Stimulated activated CD4-positive, alpha-beta T cell treated with anti-CD3 and anti-CD28 coated beads, Interleukin-15, amount 100 ng/mL, for 48 hours (primary cell): ENCODE measurements at places on chromosomes 2 and 18.

DNA sequence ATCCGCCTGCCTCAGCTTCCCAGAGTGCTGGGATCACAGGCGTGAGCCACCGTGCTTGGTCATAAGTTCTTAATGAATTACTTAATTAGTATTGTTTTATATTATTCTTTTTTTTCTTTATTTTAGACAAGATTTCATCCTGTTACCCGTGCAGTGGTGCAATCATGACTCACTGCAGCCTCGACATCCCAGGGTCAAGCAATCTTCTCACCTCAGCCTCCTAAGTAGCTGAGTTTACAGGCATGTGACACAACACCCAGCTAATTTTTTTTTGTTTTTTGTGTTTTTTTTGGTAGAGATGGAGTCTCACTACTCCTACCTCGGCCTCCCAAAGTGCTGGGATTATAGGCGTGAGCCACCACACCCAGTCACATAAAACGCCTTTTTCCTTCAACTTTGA lies 17.3 kb downstream of the C2orf42 start:
- no peak for DNase-seq

DNA sequence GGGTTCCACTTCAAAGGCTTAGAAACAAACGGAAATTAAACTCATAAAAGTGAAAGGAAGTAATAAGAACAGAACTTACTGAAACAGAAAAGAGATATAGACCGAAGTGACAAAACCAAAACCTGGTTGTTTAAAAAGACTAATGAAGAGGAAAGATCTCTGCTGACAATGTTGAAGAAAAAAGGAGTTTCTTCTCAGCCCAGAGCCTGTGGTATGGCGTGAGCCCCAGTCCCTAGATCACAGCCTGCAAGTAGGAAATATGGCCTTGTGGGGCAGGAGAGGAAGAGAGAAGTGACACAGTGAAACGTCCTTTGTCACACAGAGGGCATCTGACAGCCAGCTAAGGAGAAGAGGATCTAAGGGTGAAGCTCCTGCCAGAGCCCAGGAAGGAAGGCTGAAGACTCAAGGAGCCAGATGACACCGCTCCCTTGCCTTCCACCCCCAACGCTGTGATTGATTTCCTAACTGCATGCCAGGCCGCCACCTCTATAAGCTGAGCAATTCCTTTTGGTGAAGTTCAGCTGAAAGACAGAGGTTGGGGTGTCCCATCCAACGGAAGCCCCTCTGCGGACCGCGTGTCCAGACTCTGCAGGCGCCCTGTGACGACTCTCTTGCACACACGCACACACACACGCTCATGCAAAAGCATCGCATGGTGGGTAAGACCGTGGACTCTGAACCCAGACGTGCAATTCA lies 141.1 kb downstream of the HDAC4 start:
- no peak for DNase-seq

DNA sequence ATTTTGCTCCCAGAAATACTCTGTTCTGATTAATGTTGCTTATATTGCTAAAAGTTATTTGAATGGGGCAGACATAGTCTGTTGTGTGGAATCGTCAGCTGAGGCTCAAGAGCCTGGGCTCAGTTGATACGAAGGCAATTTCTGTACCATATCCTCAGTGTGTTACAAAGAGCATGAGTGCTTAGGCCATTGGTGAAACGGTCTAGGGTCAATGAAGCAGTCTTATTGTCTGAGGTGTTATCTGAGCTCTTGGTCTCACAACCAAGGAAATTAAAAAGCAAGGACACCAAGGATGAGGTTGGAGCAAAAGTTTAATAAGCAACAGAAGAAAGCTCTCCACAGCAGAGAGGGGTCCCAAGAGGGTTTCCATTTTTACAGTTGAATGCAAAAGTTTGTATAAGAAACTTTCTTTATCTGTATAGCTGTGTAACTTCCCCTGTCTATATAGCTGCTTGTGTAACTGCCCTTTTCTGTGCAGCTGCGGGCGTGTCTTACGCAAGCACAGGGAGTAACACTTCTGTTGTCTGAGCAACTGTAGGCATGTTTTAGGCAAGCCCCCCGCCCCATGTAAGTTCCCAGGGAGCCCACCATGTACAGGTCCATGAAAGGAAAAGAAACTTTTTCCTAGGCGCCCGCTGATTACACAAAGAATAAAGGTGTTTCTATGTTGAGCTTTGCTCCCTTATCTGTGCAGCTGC lies 40.6 kb upstream of the DSC1 start:
- DNase-seq = no peak

GRCh38 chr2:120509991-120510735 lies 164.2 kb downstream of the INHBB start:
- DNase-seq = no peak

DNA sequence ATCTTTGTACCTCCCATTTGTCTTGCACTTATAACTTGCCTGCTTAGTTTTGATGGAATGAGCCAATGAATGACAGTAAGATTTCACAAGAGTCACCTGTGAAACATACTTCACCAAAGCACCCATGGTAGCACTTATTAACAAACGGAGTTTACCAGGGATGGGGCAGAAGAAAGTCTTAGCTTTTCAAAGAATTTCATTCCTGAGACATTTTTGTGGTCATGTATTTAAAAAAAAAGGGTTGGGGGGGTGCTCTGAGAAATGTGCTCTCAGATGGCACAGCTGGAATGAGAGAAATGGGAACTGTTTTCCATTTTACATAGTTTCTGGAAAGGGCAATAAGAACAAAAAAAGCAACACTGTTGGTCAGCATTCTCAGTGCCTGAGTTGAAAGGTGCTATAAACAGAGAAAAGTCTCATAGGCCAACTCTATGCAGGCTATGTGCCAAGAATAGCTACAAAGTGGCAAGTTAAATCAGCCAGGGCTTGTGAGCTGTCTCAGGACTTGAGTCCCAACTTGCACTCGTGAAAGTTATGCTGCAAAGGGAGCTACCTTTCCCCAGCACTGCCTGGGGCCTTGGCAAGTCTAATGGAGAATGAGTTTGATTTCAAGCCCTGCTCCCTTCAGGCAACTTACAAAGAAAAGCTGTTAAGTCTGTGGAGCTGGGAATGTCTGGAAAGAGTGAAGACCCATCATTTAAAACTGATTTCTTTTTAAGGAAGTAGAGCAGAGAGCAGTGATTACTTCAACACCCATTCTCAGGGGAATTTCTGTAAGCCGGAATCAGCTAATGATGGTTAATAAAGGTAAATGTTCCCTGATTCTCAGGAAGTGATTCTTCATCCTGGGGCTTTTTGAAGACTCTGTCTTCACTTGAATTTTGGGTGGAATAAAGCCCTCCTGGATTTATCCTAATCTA lies 170.6 kb downstream of the SLC8A1 start:
- no peak for DNase-seq

DNA sequence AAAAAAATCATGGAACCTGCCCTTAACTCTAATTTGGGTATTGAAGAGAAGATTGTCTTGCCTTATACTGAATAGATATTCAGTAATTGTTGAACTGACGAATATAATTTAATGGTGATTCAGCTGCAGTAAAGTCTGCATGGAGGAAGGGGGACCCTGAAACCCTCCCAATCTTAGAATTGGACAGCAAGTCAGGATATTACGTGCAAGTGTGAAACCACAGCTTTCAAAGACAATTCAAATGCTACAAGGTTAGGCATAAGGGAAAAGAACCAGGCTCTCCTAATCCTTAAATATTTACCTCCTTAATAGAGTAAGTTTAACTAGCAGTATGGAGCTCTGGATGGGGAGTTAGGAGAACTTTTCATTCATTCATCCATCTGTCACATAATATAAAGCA lies 226.9 kb upstream of the TNP1 start:
- DNase-seq = no peak

- no peak for DNase-seq
Measured at GRCh38 chr2:96493072-96493471, 12.1 kb downstream of the NEURL3 start.

GRCh38 chr2:201852878-201853415 lies 46.6 kb downstream of the CDK15 start:
- DNase-seq = no peak

DNA sequence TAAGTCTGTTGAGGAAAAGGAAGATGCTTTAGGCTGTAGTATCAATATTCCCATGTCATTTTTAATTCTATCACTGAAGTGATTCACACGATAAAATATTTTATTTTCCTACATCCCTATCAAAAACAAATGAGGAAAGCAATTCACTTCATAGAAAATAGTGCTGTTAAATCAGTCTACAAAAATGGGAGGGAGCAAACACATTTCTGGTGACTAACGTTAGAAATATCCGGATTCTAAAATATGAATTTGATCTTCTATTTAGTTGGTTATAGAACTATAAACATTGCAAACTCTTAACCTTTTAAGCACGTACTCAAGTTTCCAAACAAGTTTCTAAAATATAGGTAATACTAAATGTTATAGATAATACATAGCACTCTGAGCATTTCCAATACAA lies 20.8 kb downstream of the ATF2 start:
- no peak for DNase-seq

GRCh38 chr18:32175265-32175664 lies 14.6 kb upstream of the MEP1B start:
- no peak for DNase-seq

GRCh38 chr2:38233231-38233983 lies 143.7 kb downstream of the ATL2 start:
- no peak for DNase-seq

DNA sequence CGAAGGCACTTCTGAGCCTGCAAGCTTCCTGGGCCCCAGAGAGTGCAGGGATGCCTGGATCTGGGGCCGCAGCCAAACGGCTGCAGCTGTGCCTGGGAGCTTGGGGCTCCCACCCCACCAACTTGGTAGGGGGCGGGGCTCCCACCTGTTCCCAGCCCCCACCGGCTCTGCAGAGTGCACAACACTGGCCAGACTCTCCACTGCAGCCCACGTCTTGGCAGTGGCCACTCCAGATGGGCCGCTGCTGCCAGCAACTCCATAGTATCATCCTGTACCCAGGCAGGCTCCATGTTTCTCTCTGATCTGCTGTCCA lies 9.9 kb downstream of the DYSF start:
- no peak for DNase-seq
